Stomach (tissue), 19 donors: ENCODE measurements at places on chromosomes 4 and X. TPM values are rescaled to one million over a fixed set of nuclear protein-coding genes. Genes with fewer than 3 reads are reported as not detected.

GRCh38 chr4:165682611-165683010 is 190.4 kb upstream of the TLL1 start:
- DNase-seq = no peak

DNA sequence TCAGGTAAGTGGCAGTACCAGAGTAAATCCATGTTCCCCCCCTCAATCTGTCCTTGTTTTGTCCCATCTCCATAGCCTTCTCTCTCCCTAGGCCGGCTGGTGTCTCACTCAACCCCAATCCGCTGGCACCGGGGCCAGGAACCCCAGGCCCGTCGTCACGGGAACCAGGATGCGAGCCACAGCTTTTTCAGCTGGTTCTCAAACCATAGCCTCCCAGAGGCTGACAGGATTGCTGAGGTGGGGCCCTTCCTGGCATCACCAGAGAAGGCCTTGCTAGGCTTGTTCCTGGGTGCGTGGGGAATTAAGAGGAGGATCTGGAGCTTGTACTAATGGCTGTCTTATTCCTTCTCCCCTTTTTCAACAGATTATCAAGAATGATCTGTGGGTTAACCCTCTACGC is 2.7 kb downstream of the TSPYL2 start:
- DNase-seq = no peak

The ENPEP gene
- total RNA-seq = 0.45 TPM

- no peak for DNase-seq
Measured at GRCh38 chr4:2073808-2074481, 14.8 kb downstream of the NAT8L start.

- DNase-seq = peak; percentile 71
Measured at GRCh38 chr4:57501720-57502119, 391.5 kb upstream of the IGFBP7 start.

The SPINK2 gene
- 2.3 TPM for total RNA-seq

The WNK3 gene
- 3.5 TPM for total RNA-seq

DNA sequence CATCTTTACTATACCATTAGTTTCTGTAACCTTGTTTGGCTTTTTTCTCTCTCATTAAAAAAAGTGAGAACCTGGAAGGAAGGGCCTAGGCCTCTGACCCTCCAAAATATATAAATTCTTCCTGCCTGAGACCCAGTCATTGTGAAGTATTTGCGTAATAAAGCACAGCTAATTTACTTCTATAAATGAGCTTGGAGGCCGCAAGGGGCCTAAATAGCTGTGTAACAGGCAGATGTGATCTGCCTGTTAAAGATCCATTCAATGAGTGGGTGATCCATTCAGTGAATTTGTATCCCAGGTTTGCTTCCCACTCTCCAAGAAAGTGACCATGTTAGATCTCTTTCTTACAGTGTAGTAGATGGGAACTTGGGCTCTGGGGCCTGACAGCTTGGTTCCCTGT is 595 bp upstream of the PYURF start:
- DNase-seq = no peak

GRCh38 chrX:130120321-130120731 is 10.0 kb upstream of the ELF4 start:
- no peak for DNase-seq

The PLS3 gene
- 7.5 TPM for total RNA-seq

GRCh38 chr4:162866565-162866964 is 300.1 kb downstream of the NAF1 start:
- no peak for DNase-seq

- DNase-seq = no peak
Measured at GRCh38 chr4:141352909-141353525, 132.3 kb downstream of the ZNF330 start.

The BANK1 gene
- total RNA-seq = 4.1 TPM

The PDLIM3 gene
- 755 TPM for total RNA-seq

GRCh38 chr4:168637872-168638756 is 141.3 kb downstream of the PALLD start:
- no peak for DNase-seq

- no peak for DNase-seq
Measured at GRCh38 chr4:139282721-139283075, 2.7 kb upstream of the MGARP start.

DNA sequence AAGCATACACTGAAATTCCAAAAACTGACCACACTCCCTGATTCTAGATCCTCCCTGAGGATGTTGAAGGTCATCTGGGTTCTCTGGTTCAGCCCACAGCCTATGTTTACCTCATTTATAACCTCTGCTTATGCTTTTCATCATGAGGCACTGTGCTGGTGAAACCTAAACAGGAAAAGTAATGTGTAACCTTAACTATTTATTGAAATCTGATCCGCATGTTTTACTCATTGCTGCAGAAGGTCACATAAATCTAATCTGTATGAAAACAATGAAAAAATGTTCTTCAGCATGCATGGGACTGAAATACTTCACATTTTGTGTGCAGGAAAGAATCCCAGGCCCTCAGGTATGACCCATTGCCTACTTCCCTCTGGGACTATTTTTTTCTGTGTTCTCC is 30.3 kb downstream of the UCHL1 start:
- DNase-seq = no peak

GRCh38 chr4:386708-387105 is 49.1 kb downstream of the ZNF141 start:
- DNase-seq = no peak

GRCh38 chr4:39614487-39615162 is 24.0 kb downstream of the SMIM14 start:
- DNase-seq = peak; percentile 65

DNA sequence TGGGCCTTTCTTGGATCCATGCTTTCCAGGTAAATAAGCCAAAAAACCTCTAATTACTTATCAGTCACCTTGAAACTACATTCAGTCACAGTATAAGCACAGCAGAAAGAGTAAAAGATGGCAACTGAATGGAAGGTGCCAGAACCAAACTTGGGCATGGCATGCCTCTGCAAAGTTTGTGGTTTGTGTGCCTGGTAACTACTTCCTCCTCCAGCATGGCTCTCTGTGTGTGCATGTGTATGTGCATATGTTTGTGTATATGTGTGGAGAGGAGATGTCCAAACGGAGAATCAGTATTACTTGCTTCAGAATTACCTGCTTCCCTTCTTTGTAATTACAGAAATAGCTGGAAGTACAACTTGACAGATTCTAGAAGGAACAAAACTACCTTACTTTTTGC is 67.5 kb downstream of the AGTR2 start:
- DNase-seq = no peak

The PNCK gene
- 16.5 TPM for total RNA-seq

DNA sequence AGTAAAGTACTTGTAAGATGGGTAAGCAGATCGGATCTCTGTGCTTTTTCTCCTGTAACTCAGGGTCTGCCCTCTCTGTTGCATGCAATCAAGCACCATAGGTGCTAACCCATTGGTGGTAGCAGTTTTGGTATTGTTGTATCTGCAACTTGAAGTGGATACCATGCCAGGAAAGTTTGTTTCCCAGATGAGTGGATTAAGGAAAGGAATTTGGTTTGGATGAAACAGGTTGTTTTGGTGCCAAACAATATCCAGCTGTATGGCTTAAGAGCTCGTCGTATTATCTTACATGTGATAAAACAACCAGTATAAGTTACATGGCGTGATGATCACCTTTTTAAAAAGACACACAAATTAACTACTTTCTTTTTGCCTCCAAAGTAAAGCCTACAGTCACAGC is 280.9 kb upstream of the TENM3 start:
- no peak for DNase-seq

DNA sequence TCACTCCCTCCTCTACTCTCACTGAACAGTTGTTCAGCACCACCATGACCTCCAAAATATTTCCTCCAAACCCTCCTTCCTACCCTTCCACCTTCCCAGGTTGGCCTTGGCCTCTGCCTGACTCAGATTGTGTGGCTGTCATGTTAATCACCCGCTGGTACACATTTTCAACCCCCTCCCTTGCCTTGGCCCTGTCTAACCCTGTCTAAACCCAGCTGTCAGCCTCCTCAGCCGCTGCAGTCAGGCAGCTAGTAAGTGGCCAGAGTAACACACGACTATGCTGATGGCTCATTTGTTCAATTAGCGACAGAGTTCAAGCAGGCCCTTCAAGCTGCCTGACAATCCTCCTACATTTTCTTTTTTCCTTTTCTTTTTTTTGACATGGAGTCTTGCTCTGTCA is 18.0 kb downstream of the ING2 start:
- no peak for DNase-seq

The HEPH gene
- 13.4 TPM for total RNA-seq

The H2BW2 gene
- not detected for total RNA-seq

The FAM9C gene
- total RNA-seq = not detected
